Thyroid gland (tissue), 4 donors: ENCODE measurements at places on chromosomes 2 and 18. TPM values are rescaled to one million over a fixed set of nuclear protein-coding genes. Genes with fewer than 3 reads are reported as not detected.

GRCh38 chr2:207148020-207148419 lies 17.7 kb downstream of the KLF7 start:
- H3K4me3 ChIP-seq = no peak overlapping the region
- no peaks in the 10 kb centered on the region for H3K36me3 ChIP-seq
- no peaks in the 10 kb centered on the region for H3K27me3 ChIP-seq
- peaks cover 70% of the 10 kb centered on the region for H3K4me1 ChIP-seq
- H3K27ac ChIP-seq = no peak overlapping the region

GRCh38 chr2:237128026-237128703 lies 42.5 kb downstream of the COPS8 start:
- H3K27ac ChIP-seq = peak overlapping the region; percentile 40
- no peaks in the 10 kb centered on the region for H3K27me3 ChIP-seq
- peak; percentile 92 for DNase-seq
- no peak overlapping the region for H3K4me3 ChIP-seq

DNA sequence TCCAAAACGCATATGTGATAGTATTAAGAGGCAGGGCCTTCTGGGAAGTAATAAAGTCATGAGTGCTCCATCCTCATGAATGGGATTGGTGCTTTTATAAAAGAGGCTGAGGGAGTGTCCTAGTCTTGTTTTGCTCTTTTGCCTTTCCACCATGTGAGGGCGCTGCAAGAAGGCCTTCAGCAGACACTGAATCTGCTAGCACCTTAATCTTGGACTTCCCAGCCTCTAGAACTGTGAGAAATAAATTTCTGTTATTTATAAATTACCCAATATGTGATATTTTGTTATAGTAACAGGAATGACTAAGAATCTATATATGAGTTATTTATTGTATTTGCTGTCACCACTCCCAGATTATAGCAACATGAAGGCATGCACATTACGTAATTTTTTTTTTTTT lies 63.5 kb downstream of the PLA2R1 start:
- DNase-seq = no peak
- no peak overlapping the region for H3K4me3 ChIP-seq
- peak overlapping the region; percentile 96 for H3K27ac ChIP-seq
- no peaks in the 10 kb centered on the region for H3K36me3 ChIP-seq

DNA sequence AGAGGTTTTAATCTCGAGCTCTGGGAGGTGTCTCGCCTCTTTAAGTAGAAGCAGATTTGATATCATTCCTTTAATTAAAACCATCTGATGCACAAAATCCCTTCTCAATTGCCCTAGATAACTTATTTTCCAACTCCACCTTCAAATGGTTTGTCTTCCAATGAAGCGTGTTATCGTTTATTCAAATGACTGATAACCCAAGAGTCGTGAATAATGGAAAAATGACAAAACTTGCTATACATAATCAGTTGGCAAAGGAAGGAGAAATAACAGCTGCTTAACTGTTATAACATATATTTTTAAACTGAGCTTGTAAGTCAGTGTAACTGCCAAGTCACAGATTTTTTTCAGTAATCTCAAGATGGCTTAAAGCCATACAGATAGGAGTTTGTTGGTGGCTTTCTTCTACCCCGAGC lies 144.6 kb downstream of the QPCT start:
- H3K27ac ChIP-seq = no peak overlapping the region
- H3K4me1 ChIP-seq = no peaks in the 10 kb centered on the region
- no peaks in the 10 kb centered on the region for H3K27me3 ChIP-seq
- H3K4me3 ChIP-seq = no peak overlapping the region

DNA sequence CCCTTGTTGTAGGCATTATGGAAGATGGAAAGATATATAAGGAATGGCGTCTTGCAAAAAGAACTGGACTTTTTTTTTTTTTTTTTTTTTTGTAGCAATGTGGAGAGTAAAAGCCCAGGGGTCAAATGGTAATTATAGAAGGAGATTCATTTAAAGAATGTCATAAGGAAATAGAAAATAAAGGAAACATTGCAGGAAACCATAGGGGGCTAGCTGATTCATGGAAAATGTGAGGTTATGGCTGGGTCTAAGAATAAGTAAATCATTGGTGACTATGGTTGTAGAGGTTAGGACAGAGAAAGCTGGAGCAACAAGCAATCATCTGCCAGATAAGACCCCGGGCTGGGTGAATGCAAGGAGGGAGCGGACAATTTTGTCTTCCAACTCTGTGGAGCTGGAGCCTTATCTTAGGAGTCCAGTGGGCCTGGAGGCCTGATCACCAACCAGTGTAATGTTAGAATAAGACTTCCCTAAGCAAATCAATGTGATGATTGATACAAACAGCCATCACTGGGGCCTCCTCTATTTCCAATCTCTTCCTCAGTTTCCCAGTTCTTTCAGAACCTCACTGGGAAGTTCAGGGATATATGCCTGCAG lies 201.2 kb upstream of the TNP1 start:
- no peak overlapping the region for H3K27ac ChIP-seq
- H3K4me1 ChIP-seq = no peaks in the 10 kb centered on the region
- DNase-seq = no peak
- H3K27me3 ChIP-seq = no peaks in the 10 kb centered on the region
- H3K4me3 ChIP-seq = no peak overlapping the region

GRCh38 chr2:69615969-69616368 lies 27.6 kb downstream of the AAK1 start:
- peaks cover 67% of the 10 kb centered on the region for H3K4me1 ChIP-seq
- H3K4me3 ChIP-seq = no peak overlapping the region
- H3K27ac ChIP-seq = peak overlapping the region; percentile 60
- no peaks in the 10 kb centered on the region for H3K36me3 ChIP-seq

- H3K4me1 ChIP-seq = no peaks in the 10 kb centered on the region
- H3K27me3 ChIP-seq = no peaks in the 10 kb centered on the region
- no peak overlapping the region for H3K4me3 ChIP-seq
- H3K36me3 ChIP-seq = no peaks in the 10 kb centered on the region
- no peak for DNase-seq
- no peak overlapping the region for H3K27ac ChIP-seq
Observed at GRCh38 chr2:183521911-183522310, 397.7 kb downstream of the NUP35 start.

DNA sequence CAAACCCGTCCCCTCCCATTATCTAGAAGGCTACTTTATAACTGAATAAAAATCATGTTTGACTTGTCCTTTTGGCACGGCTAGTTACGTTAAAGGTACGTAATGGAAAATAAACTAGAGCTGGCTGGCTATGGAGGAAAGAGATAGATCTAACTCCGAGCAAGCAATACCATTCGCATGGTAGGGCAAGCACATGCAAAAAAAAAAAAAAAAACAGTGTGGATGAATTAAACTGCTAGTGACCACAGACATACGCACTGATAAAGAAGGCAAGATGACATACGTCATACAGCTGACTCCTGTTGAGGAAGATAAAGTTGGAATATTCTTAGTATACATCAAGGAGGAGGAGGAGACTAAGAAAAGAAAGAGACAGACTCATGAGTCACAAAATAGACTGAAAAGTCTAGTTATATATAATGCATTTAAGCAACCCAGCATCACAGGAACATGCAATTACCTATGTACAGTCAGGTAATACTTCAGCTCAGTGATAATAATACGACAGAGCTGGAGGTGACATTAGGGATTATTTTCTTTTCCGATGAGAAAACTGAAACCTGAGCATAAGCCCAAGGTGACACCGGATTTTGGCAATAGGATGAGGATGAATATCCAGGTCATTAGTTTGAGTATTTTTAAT lies 37.9 kb upstream of the NARS1 start:
- no peak overlapping the region for H3K4me3 ChIP-seq
- peaks cover 3% of the 10 kb centered on the region for H3K4me1 ChIP-seq
- no peak for DNase-seq
- H3K36me3 ChIP-seq = peaks cover 17% of the 10 kb centered on the region

DNA sequence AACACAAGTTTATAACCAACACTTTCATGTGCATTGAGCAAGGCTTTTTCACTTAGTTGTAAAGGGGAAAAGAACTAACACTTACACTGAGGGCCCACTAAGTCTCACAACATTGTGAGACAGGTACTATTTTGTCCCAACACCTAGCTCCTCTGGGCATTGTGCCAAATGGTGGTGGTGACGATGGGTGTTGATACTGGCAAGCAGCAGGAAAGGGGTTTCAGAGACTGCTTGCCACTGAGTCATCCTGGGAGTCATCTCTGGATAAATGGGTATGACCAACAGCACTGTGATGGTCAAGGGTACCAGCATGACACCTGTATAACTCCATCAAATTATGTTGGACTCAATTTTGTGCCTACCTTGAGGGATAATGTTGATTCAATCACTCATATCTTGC lies 138.8 kb upstream of the ITGA6 start:
- no peaks in the 10 kb centered on the region for H3K27me3 ChIP-seq
- H3K4me1 ChIP-seq = peaks cover 8% of the 10 kb centered on the region
- no peaks in the 10 kb centered on the region for H3K36me3 ChIP-seq
- DNase-seq = no peak

- no peaks in the 10 kb centered on the region for H3K27me3 ChIP-seq
- H3K4me3 ChIP-seq = peak overlapping the region; percentile 47
- no peak overlapping the region for H3K27ac ChIP-seq
- DNase-seq = peak; percentile 15
- H3K36me3 ChIP-seq = peaks cover 5% of the 10 kb centered on the region
Observed at GRCh38 chr2:238239543-238239862, 335 bp downstream of the HES6 start.

DNA sequence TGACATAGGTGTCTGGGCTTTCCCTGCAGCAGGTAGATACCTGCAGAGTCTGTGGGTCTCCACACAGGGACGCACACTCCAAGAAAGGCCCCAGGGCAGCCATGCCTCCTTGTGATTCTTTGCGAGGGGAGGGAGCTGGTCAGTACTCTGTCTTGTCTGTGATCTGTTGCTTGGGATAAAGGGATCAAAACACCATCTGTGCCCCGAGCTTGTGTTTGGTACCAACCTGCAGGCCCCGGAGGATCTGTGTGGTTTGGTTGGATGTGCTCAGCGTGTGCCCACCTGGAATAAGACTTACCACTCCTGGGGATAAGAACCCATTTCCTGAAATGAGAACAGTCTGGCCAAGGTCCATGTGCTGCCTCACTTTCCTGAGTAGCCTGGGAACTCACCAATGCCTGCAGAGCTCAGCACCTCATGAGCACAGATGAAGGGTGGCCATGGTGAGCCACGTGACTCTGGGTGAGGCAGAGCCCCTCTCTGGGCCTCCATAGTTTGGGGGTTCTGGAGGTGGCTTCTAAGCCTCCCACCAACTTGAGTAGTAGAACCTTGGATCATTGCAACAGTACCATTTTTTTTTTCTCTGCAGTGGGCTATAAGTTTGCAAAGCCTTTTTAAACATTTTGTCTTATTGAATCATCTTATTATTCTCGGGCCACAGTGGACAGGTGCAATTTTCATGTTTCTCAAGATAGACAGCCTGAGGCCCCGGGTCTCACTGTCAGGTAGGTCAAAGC lies 134.8 kb downstream of the DDX1 start:
- no peaks in the 10 kb centered on the region for H3K36me3 ChIP-seq
- H3K4me1 ChIP-seq = peaks cover 16% of the 10 kb centered on the region
- no peak overlapping the region for H3K27ac ChIP-seq
- H3K27me3 ChIP-seq = no peaks in the 10 kb centered on the region
- no peak for DNase-seq

DNA sequence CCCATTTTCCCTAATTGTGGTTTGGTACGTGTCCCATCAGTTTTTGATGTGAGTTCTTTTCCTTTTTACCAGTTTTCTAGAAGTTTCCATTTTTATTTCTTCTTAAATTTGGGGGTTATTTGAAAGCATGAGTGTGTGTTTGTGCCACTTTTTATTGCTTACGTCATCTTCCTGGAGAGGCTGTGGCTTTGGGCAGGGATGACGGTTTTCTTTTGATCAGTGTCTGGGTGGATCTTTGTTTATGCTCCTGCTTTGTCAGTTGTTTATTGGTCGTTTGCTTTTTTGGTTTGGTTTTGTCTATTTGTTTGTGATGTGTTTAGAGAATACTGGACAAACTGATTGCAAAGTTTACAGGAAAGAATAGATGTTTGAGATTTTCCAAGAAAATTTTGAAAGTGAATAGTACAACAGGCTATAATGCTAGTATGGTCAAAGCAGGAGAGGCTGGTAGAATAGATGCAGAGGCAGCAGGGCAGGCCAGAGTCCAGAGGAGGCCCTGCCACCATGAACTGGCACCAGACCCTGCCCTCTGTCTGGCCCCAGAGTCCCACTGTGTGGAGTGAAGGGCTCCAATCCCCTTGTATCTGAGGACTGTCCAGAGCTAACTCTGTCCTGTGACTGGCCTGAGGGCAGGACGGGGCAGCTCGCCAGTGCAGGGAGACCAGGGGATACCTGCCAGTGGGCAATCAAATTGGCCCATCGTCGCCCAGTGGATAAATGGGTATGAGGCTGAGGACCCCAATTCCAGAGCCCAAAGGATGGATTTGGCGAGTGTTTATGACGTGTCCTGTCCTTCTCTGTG lies 23.4 kb upstream of the SNED1 start:
- no peak overlapping the region for H3K4me3 ChIP-seq
- H3K4me1 ChIP-seq = peaks cover 19% of the 10 kb centered on the region
- no peaks in the 10 kb centered on the region for H3K36me3 ChIP-seq
- H3K27me3 ChIP-seq = no peaks in the 10 kb centered on the region

GRCh38 chr2:51707625-51708024 lies 675.7 kb upstream of the NRXN1 start:
- no peak overlapping the region for H3K27ac ChIP-seq
- H3K36me3 ChIP-seq = no peaks in the 10 kb centered on the region
- H3K4me3 ChIP-seq = no peak overlapping the region
- DNase-seq = no peak
- no peaks in the 10 kb centered on the region for H3K27me3 ChIP-seq
- no peaks in the 10 kb centered on the region for H3K4me1 ChIP-seq

DNA sequence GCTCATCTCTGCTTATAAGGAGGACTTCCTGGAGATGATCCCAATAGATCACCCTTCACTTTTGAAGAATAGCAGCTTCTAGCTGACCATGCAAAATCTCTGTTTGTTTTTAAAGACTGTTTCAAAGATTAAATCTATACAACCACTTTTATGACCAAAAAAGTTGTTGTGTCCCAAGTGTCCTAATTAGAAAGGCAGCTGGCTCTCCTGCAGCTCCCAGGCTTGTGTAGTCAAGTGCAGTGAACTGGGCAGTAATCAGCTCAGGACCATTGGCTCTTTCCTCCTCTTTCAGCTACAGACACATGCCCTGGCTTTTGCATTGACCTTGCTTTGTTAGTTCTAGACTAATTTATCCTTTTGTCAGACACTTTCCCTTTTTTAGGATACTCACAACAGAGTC lies 10.4 kb downstream of the ST8SIA3 start:
- no peak overlapping the region for H3K27ac ChIP-seq
- DNase-seq = no peak
- no peaks in the 10 kb centered on the region for H3K4me1 ChIP-seq
- H3K27me3 ChIP-seq = no peaks in the 10 kb centered on the region
- no peak overlapping the region for H3K4me3 ChIP-seq
- H3K36me3 ChIP-seq = no peaks in the 10 kb centered on the region

Gene ZNF532
- total RNA-seq = 111 TPM

Gene ALPI
- total RNA-seq = not detected

Gene MLPH
- 53.0 TPM for total RNA-seq

Gene TRIM43
- total RNA-seq = not detected

Gene ABCG5
- not detected for total RNA-seq

Gene FASTKD1
- 45.3 TPM for total RNA-seq

Gene AMER3
- total RNA-seq = 0.08 TPM

Gene SP110
- 19.3 TPM for total RNA-seq

Gene METAP1D
- total RNA-seq = 8.5 TPM
